ENCODE measurements at places on chromosomes 7 and 10.

GRCh38 chr7:94394437-94395140, at the start of gene COL1A2:
COL1A2 (plus strand) TSS chr7:94394895; CDS start chr7:94395032, 137 bp downstream.
- peak; percentile 98 for DNase-seq

- no peak for DNase-seq
Observed at GRCh38 chr10:101588879-101589278, 758 bp downstream of the DPCD start.

GRCh38 chr10:114932945-114933344, 5.0 kb upstream of the TRUB1 start:
- no peak for DNase-seq

- DNase-seq, result no peak
Observed at GRCh38 chr10:22455068-22455857, 110.0 kb downstream of the SPAG6 start.

DNA sequence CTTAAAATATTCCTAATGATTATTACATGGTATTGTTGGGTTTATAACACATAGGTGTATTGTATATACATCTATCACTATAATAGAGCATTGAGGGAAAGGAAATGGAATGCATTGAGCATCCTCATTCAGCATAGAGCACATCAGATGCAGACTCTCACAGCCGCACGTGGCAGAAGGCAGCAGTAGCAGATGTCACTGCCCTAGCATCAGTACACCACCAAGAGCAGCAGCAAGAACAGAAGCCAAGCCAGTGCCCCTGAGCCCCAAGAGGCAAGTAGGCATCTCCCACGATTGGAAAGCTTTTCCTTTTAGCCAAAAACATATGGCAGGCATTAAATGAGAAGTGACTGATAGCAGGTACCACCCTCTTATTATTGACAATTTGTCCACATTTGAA, 510.0 kb downstream of the TNS3 start:
- no peak for DNase-seq

DNA sequence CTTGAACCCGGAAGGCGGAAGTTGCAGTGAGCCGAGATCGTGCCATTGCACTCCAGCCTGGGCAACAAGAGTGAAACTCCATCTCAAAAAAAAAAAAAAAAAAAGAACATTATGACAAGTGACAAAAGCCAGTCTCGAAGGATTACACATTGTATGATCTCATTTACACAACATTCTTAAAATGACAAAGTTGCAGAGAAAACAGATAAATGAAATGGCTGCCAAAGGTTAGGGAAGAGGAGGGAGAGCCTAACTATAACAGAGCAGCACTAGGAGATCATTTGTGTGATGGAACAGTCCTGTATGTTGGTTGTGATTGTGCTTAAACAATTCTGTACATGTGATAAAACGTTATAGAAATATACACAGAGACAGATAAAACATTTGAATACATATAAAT, 16.2 kb upstream of the CPVL start:
- DNase-seq, result no peak

DNA sequence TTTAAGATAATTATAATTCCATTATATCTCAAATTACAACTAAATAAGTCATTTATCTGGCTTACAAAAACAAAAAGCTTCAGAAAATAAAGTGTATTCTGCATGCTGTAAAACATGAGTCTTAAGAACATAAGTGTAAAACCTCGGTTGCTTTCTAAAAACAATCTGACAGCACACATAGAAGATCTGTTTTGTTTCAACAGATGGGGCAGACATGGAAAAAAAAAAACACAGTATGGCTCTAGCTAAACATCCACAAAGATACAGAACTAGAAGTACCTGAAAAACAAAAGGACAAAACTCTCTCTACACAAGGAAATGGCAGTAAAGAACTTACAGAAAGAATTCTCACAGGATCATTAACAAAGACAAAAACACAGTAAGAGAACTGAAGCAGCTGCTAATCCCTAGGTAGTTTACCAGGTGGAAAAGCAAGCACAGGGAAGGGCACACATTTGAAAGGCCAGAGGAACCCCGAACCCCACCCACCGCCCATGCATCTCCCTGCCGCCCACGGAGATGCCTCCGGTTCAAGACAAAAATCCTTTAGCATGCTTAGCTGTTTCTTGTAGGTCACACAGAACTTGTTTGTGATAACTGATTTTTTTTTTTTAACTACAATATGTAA, 42.5 kb downstream of the DLD start:
- DNase-seq, result no peak

DNA sequence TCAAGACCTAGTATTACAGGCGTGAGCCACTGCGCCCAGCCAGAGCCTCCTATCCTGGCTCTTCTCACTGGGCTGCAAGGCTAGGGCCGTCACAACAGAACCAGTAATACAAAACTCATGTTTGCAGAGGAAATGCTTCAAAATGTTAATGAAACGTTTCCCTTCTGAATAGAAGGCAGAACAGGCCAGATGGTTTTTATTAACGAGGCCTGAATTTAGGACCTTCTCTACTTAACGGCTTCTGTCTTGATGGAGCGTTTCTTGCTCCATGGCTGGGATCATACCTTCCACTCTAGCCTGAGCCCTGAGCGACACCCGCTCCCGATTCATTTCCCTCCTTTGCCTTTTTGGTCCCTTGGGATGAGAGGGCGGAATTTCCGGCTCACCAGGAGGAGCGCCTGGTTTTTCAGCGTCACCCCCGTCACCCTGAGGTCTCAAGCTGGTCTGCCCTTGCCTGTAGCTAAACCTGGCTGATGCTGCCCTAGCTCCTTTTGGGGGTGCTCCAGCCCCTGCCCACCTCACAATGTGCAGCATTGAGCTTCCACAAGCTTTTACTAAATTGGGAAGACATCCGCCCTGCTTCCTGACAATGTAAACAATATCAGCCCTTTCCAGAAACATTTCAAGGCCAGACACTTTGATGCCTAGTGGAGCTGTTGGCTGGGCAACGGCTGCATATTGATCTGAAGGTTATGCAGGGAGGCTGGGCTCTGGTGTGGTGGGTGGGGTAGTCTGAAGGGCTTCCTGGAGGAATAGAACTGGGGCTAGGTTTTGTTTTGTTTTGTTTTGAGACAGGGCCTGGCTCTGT, 5.2 kb downstream of the CLIP2 start:
- peak; percentile 60 for DNase-seq

DNA sequence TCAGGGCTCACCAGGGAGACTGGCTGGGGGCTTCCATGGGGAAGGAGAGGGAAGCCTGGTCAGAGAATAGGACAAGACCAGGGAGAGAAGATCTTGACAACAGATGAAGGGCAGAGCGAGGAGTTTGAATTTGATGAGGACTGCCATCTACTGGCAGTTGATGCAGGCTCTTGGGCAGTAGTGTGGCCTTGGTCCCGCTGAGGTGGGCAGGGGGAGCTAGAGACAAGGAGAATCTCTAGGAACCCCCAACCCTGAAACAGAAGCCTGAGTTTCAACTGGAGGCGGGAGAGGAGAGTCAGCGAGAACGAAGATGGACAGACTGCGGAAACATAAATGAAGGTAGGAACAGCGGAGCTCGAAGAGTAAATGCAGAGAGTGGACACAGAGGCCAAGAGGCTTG, 81.0 kb downstream of the PPP1R3C start:
- peak; percentile 75 for DNase-seq

DNA sequence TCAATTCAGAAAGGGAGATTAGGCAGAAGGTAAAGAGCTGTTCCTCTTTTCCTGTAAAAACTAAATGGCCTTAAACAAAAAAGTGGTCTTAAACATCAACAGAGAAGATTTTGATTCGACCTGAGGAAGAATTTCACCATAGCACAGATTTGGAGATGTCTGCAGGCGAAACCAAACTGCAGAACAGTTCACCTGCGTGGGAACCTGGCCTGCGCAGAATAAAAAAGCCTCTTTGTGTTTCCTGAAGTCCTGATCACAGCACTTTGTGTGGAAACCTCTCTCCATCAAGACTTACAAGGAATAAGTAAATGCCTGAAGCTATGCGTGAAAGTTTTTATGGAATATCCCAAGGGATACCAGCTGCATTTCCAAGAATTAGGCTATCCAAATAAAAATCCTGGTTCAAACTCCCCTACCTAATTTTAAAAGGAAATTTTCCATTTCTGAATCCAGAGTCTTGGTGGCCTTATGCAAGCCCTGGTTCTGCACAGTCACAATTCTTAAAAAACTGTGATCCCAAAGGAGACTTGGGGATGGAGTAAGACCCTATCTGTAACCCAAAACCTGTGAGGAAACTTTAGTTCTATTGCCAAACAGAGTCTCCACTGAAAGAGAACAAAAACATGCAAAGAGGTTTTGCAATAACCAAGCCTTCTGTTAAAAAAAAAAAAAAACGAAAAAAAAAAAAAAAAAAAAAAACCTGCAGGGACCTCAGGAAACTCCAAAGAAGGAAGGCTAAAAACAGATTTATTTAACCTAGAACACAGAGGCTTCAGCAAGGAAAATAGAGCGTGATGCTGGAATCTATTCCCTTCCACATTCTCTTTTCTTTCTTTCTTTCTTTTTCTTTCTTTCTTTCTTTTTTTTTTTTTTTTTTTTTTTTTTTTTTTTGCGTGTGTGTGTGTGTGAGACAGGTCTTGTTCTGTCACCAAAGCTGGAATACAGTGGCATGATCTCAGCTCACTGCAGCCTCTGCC, 10.4 kb downstream of the CALML3 start:
- no peak for DNase-seq

DNA sequence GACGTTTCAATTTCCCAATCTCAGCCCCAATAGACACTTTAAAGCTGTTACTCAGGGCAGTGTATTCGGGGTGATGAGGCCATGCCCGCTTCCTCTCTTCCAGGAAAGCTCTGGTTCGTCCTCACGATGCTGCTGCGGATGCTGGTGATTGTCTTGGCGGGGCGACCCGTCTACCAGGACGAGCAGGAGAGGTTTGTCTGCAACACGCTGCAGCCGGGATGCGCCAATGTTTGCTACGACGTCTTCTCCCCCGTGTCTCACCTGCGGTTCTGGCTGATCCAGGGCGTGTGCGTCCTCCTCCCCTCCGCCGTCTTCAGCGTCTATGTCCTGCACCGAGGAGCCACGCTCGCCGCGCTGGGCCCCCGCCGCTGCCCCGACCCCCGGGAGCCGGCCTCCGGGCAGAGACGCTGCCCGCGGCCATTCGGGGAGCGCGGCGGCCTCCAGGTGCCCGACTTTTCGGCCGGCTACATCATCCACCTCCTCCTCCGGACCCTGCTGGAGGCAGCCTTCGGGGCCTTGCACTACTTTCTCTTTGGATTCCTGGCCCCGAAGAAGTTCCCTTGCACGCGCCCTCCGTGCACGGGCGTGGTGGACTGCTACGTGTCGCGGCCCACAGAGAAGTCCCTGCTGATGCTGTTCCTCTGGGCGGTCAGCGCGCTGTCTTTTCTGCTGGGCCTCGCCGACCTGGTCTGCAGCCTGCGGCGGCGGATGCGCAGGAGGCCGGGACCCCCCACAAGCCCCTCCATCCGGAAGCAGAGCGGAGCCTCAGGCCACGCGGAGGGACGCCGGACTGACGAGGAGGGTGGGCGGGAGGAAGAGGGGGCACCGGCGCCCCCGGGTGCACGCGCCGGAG, 2.6 kb downstream of the GJD4 start:
- DNase-seq, result peak; percentile 41

GRCh38 chr7:55400191-55400590, 35.1 kb downstream of the LANCL2 start:
- DNase-seq, result no peak

DNA sequence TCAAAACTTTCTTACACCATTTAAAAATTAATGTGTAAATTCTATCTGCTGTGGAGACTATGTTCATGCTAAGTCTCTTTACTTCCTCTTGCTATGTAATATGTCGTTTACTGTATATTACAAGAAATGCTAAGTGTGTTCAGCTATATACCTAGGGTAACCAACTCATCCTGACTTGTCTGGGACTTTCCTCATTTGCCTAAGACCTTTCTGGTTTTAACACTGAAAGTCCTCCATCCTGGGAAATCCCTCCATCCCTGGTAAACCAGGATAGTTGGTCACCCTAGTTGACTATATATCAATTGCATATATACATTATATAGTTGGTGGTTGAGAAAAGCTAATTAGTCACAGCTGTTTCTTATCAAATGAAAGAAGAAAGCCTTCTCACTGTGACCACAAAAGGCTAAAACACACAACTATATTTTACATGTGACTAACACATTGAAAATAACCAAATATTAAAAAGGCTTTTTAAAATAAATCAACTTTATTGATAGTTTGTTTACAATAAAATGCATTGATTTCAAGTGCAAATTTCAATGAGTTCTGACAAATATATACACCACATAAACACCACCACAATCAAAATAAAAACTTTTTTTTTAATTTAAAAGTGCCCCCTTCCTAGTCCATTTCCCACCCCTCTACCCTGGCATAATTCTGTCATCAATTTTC, 167.7 kb upstream of the INHBA start:
- DNase-seq, result no peak

DNA sequence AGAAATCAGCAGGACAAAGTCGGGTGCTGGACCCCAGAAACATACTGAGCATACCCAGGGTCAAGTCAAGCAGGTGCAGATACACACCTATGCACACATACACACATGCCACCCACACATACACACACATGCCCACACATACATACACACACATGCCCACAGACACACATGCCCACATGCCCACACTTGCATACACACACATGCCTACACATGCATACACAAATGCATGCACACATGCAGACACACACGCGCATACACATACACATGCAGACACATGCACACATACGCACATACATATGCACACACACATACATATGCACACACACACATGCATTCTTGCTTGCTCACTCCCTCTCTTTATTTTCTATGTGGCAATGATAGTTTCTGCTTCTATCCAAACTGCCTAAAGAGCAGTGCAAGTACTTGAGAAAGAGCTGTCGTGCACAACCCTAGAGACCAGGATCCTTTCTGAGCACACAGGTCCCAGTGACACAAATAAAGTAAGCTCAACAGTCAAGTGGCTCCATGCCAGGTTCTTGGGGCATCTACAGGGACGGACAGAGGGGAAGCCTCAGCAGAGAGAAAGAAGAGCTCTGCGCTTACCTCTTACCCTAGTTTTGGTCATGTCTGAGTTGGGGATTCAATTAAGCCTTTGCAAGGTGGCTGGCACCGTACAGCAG, 83.7 kb downstream of the EBF3 start:
- DNase-seq, result no peak

- DNase-seq, result no peak
Observed at GRCh38 chr7:148772297-148773089, 73.8 kb downstream of the CUL1 start.

DNA sequence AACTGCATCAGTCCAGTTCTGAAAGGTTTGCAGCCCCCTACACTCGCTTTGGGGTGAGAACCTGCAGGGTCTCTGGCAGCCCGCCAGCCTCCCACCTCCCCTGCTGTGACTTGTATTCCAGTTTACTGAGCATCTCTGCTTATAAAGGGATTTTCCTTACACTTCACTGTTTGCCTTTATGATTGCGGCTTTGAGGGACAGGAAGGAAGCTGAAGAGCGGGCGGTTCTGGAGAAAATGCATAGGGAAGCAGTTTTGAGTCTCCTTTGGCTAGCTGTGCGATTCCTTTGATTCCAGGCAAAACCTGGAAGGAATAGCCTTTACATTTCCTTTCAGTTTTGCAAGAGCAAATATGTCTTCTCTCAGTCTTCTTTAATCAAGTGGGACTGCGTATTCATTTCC, 65.0 kb upstream of the TRIM8 start:
- no peak for DNase-seq
